RPMI7951 (cell line): ENCODE measurements at places on chromosomes 6 and 20. TPM values are rescaled to one million over a fixed set of nuclear protein-coding genes. Genes with fewer than 3 reads are reported as not detected.
A peak's percentile ranks its signal among the peaks of the same experiment; 100 is the strongest.

NKAIN4 gene
- total RNA-seq, result not detected in 2 replicates

WDR46 gene
- 106 and 109 TPM in 2 replicates for total RNA-seq

WASF1 gene
- 10.1 and 19.0 TPM in 2 replicates for total RNA-seq

PACSIN1 gene
- not detected in 2 replicates for total RNA-seq

ECT2L gene
- not detected in 2 replicates for total RNA-seq

TFAP2D gene
- not detected in 2 replicates for total RNA-seq

CTCFL gene
- not detected in 2 replicates for total RNA-seq

HLA-DOB gene
- 0.10 TPM in 1 of 2 replicates, not detected in the other for total RNA-seq

FGD2 gene
- not detected in 2 replicates for total RNA-seq

GRCh38 chr6:164507206-164507940 is 802.0 kb downstream of the C6orf118 start:
- peak; percentile 15 for DNase-seq

DNA sequence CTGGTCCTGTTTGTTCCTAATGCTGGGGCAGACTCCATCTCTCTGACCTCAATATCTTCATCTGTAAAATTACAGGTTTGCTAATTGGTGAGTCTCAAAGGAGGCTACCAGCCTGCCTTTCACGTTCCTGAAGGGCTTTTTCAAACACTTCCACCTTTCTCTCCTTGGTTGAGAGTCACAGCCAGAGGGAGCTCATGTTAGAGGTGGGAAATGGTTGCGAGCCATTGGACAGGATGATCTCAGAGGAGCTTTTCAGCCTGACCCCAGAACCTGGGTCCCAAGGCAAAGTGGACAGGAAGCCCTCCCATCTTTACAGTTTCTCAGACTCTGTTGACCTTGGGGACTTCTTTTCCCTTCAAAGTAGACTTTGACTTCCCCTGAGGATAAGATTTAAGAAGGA is 37.6 kb downstream of the NDUFAF5 start:
- no peak for DNase-seq

GRCh38 chr20:41984031-41984430 is 365.9 kb upstream of the CHD6 start:
- DNase-seq, result no peak

GRCh38 chr20:41453010-41453950 is 86.7 kb upstream of the EMILIN3 start:
- no peak for DNase-seq

DNA sequence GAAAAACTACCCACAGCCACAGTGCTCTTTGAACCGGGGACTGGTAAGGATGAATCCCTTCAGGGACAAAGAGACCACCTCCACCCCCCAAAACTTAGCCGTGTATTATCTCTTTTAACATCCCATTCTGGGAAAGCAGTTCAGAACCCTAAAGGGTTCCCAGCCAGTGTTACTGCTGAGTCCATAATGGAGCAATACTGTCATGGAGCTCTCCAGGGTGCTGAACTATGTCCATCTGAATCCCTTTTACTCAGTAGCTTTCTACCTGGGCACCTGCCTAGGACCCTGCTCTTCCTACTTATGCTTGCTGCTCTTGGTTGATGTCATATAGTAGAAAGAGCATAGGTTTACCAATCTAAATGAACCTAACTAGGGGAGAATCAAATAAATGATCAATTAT is 22.3 kb upstream of the SAYSD1 start:
- peak; percentile 46 for DNase-seq

DNA sequence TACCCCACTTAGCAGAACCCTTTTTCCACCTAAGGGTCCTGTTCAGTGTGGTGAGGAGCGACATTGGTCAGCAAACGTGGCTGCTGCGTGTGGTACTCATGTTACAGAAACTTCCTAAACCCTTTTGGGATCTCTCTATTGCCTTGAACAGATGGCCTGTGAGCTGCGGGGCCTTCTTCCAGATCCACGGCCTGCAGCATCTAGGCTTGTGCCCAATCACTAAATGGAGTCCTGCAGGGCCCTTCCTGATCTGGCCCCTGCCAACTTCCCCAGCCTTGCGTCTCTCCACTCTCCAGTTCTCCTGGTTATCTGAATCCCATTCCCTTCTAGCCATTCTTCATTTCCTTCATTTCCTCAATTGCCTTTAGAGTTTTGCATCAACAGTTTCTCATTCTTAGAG is 85.6 kb downstream of the PDE7B start:
- no peak for DNase-seq

- no peak for DNase-seq
These were observed 142.2 kb downstream of the WDR27 start for GRCh38 chr6:169559592-169559991.

DNA sequence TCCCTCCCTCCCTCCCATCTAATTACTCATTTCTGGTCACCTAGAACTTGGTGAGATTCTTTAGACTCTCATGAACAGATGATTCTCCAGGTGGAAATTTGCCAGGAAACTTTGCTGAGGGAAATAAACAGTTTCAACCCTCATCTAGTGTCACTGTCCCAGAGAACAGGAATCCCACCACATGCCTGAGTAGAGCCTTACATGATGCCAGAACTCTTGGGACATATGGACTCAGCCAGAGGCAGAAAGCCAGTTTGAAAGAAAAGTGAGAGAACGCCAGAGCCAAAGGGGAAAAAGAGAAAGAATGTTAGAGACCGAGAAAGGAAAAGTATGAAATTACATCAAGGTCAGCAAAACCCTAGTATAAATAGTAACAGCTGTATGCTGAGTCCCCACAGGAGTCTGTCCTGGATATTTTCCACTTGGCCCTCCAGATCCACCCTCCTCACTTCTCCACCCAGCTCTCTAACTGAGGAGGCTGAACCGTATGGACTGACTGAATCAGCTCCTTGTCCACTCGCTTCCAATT is 127.5 kb upstream of the COL21A1 start:
- peak; percentile 57 for DNase-seq

GRCh38 chr20:31565699-31566318 is 39.3 kb upstream of the ID1 start:
- DNase-seq, result no peak

DNA sequence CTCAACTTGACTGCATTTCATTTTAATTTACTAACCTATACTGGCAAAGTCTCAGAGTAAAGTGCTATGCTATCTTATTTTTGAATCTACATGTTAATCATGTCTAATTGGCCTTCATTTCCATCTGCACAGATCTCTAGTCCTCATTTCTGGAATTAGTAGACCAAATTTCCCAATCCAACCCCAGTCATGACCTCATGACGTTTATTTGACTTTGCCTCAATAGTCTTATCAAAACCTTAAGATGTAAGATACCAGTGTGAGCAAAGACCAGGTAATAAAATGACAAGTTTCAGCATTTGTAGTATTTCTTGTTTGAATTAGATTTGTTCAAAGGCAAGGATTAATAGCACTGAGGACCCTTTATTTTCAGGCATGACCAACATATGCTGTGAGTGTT is 43.3 kb upstream of the MYB start:
- DNase-seq, result no peak

DNA sequence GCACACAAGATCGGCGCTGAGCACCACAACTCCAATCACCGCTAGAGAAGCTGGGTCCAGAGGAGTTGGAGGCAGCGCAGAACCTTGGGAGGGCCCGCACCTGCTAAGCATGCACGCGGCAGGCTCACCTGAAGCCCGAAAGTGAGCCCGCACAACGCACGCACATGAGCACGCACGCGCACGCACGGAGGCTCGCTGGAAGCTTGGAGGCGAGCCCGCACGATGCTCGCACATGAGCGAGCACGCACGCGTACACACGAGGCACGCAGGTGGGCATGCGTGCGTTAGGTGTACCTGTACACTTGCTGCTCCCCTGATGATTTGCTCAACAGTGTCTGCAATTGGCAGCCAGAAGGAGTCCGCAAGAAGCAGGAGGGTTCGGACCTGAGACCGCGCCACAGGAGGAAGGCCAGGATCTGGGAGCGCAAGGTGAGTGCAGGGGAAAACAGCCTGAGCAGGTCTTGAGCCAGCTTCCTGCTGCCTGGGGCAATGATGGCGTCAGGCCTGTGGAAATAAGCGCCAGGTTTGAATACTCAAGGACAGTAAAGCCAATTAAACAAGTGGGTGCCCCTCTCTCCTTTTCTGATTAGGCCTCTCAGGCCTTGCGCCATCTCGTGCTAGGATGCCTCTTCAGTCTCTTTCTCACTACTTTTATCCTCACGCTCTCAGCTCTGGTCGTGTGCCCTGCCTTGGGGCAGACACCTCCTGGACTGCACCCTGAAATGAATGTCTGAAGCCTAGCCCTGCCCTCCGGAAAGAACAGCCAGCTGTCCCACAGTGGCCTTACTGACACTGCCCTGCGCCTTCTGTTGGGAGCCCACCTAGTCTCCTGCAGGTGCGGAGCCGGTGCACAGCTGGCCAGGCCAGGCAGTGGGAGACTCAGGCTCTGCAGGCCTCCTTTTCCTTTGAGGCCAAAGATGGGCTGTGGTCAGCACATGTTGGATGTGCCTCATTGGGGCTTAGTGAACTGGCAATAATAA is 340.4 kb downstream of the CDC5L start:
- DNase-seq, result no peak

DNA sequence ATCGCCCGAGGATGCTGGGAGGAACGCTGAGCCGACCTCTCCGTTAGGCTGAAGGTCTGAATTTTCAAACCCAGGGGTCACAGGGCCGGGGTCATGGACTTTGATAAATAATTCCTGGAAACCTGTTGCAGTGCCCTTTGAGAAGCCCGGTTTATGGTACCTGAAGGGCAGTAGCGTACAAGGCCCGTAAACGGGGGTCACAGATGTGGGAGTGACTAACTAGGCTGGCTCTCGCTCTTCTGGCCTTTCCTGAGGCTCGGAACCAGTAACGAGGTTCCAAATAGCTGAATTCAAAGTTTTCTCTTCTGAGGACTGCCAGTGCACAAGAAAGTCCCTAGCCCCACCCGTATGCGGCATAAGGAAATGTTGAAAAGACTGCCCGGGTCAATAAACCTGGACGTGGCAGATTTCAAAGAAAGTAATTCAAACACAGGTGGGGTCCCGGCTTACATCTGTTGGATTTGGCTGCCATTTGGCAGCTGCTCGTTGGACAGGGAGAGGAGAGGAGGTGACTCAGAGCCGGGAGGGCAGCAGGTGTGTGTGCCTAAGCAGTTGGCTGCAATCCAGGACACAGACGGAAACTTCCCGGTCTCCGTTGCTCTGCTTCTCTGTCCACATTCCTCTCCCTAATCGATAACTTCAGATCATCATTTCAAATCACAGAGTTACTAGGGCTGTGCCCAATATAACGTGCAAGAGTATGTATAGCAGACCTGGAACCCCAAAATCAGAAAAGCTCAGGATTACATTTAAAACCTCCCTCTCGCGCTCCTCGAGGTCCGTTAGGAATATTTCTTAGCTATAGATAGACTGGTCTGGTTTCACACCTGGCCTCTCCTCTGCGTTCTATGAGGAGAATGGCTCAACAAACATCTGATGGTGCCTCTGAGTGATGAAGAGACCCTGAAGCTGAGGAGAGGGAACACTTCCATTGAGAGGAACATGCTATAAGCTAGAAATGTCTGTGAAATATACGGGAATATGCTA is 765 bp upstream of the GMDS start:
- DNase-seq, result peak; percentile 62

DNA sequence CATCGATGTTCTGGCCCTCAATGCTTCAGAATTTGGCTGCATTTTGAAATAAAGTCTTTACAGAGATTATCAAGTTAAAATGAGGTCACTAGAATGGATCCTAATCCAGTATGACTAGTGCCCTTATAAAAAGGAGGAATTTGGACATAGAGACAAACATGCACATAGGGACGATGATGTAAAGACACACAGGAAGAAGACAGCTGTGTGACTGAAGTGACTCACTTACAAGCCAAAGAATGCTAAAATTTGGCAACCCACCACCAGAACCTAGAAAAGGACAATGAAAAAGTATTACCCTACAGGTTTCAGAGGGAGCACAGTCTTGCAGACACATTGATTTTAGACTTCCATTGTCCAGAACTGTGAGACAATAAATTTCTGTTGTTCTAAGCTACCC is 322.8 kb upstream of the GJE1 start:
- DNase-seq, result peak; percentile 46

DNA sequence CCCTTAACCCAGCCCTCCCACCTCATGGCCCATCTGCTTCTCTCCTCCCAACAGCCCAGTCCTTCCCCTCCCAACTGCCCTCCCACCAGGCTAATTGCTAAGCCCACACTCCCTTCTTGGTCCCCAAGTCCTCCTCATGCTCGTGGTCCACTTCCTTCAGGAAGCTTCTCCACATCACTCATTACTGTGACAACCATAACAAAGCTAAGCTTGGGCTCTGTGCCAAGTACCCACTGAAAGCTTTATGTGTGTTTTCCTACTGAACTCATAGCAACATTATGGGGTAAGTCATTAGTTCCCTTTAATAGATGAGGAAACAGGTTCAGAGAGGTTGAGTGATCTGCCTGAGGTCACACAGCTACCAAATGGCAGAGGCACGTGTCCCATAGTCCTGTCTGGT is 16.2 kb downstream of the FRS3 start:
- peak; percentile 21 for DNase-seq

- DNase-seq, result peak; percentile 15
These were observed 10.7 kb downstream of the ZNF165 start for GRCh38 chr6:28090917-28091586.

DNA sequence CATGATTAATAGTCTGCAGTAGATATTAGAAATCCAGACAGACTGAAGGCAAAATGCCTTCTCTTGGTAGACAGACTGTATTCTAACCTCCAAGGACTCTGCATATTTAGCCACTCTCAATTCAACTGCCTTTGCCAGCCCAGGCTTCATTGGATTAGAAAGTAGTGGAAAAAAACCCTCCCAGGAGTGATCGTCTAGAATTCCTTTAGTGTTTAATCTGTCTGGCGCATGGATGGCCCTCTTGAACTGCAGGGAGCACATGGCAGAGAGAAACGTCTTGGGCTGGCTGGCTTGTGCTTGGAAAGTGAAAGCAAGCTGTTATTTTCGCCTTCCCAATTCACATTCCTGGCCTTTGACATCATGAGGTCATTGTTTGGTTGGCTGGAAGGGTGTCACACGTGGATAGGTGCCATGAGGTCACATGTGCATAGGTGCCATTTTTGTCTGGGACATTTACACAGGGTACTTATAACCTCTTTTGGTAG is 30.9 kb upstream of the NEDD9 start:
- peak; percentile 88 for DNase-seq

GRCh38 chr20:54346276-54346675 is 129.1 kb upstream of the DOK5 start:
- peak; percentile 35 for DNase-seq

- DNase-seq, result peak; percentile 48
These were observed 92.3 kb downstream of the RFX6 start for GRCh38 chr6:116969211-116969863.

- DNase-seq, result peak; percentile 59
These were observed 21.8 kb upstream of the BTBD3 start for GRCh38 chr20:11895861-11896387.

GRCh38 chr20:37907330-37907676 is 4.4 kb downstream of the VSTM2L start:
- DNase-seq, result no peak
